ENCODE measurements at places on chromosomes 1 and 21.

GRCh38 chr1:242826701-242827336, 302.3 kb upstream of the PLD5 start:
- DNase-seq = no peak

DNA sequence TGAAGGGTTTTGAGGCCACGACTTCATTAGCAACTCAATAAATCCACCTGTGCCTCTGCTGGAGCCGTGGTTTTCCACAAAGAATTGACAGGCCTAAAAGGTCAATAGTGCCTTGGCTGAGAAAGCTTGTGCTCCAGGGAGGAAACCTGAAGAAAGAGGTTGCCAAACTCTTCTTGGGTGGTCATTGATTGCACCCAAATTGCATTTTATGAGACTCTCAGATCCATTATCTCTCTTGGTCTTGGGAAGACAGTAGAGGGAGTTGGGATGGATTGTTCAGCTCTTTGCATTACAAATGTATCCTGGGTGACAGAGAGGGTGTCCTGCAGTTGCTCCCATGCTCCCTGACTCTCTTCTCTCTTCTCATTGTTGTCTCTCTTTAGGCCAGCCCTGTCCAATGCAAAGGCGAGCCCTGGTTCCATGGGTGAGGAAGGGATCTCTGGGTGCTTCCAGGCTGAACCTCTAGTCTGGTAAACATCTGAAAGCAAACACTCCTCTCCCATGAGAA, 46.1 kb upstream of the HTR1D start:
- DNase-seq = no peak

DNA sequence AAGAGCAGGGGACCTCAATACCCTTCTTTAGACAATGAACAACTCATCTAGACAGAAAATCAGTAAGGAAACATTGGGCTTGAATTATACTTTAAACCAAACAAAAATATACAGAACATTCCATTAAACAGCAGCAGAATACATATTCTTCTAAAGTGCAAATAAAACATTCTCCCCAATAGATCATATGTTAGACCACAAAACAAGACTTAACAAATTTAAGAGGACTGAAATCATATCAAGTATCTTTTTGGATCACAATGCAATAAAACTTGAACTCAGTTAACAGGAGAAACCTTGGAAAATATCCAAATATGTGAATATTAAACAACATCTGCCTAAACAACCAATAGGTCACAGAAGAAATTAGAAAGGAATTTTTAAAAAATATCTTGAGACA, 47.7 kb upstream of the HP1BP3 start:
- DNase-seq = no peak

DNA sequence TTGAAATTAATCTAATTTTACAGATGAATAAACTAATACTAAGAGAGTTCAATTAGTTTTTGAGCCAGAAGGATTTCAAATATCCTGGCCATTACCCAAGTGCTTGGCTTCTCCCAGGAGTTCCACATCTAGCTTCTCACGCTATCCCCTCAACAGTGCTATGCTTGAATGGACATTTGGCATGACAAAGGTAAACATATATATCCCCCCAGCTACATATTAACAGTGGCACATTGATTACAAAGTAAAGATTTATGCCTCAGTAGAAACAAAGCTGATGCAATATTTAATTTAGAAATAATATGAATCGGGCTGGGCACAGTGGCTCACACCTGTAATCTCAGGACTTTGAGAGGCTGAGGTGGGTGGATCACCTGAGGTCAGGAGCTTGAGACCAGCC, 434.6 kb upstream of the PRMT6 start:
- peak; percentile 73 for DNase-seq

GRCh38 chr1:15454256-15454655, 2.3 kb upstream of the CELA2A start:
- no peak for DNase-seq

DNA sequence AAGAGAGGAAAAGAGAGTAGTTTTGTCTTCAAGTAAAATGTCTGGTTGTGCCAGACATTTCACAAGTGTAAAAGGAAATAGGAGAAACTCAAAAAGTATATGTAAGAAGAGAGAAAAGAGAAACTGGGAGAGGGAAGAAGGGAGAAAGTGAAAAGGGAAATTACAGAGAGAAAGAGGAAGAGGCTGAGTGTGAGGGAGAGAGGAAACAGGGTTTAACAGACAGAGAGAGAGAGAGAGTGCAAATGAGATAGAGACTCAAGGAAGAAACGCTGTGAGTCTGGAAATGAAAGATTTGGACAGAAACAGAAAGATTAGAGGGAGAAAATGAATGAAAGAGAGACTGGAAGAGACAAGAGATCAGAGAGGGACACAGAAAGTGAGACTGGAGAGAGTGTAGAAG, 806.2 kb downstream of the PLA2G4A start:
- no peak for DNase-seq

DNA sequence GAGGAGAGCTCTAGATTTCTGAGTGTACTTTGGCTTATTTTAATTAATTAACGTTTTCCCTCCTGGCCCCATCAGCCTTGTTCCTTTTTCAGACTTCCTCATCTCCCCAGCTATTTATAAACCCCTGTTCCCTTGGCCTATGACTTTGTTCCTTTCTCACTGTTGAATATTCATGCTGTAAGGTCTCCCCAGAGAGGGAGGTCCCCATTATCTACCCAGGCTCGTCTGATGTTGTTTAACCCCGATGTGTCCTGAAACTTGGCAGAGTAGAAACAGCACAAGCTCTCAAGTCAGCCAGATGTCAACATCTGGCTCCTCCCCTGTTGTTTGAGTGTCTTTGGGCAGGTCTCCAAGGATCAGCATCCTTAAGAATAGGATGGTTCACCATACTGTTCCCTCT, 153.6 kb downstream of the HIVEP3 start:
- no peak for DNase-seq

GRCh38 chr1:233289676-233290075, 5.8 kb downstream of the PCNX2 start:
- DNase-seq = no peak

DNA sequence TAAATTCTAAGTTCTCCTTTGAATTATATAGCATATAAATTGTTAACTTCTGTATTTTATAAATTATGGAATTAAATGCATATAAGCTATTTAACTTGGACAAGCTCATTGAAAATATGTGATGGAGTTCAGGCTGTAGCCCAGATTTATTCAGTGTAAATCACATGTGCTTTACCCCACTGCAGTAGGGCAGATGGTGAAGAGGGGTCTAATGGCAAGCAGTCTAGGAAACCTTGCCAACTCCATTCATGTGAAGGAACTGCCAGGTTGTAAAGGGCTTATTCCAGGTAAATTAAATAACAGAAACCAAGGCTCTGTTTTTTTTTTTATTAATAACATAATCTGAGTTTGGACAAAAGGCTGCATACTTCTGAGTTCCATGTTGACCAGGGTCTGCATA, 243.2 kb downstream of the NCAM2 start:
- DNase-seq = no peak

DNA sequence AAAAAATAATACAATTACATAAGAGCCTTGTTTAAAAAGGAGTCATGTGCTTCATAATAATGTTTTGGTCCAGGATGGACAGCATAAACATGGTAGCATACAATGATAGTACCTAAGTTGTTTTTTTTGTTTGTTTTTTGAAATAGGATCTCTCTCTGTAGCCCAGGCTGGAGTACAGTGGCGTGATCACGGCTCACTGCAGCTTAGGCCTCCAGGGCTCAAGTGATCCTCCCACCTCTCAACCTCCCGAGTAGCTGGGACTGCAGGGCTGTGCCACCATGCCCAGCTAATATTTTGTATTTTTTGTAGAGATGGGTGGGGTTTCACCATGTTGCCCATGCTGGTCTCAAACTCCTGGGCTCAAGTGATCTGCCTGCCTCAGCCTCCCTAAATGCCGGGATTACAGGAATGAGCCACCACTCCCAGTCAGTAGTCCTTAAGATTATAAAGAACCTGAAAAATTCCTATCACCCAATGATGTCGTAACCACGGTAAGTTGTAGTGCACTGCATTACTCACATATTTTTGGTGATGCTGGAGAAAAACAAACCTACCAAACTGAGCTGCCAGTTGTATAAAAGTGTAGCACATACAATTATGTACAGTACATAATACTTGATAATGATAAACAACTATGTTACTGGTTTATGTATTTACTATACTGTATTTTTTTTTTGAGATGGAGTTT, 22.4 kb upstream of the RCOR3 start:
- peak; percentile 26 for DNase-seq

DNA sequence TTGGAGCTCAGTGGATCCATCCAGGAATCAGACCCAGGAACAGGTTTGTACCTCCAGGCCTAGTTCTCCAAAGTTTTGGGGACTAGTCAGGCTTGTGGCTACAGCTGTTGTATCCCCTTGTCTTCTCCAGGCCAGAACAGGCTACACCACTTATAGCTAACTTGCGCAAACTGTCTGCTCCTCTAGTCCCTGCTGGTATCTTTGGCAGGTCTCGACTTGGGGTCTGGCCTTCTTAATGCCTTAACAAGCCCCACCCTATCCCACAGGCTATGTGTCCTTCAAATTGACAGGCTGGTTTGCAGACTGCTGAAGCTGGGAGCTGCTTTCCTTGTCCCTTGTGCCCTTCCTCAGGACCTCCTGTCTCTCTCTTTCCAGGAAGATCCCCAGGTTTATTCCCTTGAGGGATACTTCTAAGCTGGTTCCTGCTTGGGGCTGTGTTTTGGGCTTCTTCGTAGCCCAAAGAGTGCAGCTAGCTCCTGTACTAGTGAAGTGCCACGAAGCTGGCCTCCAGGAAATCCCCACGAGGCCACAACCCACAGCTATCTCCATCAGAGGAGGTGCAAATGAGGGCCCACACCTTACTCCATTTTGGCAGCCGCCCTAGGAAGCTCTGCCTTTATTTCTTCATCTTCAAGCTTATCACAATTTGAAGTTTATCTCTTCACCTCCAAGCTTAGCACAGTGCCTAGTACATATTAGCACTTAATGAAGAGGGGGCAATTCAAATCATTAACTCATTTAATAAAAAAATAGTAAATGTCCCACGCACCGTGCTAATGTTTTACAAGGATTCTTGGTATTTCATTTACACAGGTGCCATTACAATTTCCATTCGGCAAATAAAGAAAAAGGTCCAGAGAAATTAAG, 683 bp upstream of the DMAP1 start:
- peak; percentile 7 for DNase-seq

- DNase-seq = no peak
Measured at GRCh38 chr1:48055876-48056764, 58.9 kb upstream of the TRABD2B start.
